ENCODE measurements at places on chromosomes 6 and 20.

GRCh38 chr6:26172608-26172968, 85.4 kb downstream of the HFE start:
- DNase-seq, result peak; percentile 17

GRCh38 chr6:37170273-37171200, 585 bp downstream of the PIM1 start:
- DNase-seq, result peak; percentile 41

DNA sequence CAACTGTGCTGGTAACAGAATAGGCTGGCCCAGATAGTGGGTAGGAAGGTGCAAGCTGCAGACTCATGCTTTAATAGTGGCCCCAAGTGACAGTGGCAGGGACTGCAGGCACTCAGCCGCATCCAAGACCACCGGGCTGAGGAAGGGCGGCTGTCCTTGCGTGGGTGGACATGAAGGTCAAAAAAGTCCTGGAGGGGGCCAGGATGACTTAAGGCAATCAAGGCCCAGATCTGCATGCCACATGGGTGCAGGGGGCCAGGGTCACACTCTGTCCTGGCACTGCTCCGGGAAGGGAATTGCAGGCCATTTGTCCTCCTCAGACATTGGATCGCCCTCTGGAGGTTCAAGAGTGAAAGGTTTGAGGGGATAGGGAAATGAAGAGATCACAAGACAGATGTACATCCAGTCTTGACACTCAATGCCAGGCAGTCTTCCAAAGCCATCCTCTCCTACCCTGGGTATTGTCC, 10.4 kb upstream of the VNN2 start:
- peak; percentile 16 for DNase-seq

DNA sequence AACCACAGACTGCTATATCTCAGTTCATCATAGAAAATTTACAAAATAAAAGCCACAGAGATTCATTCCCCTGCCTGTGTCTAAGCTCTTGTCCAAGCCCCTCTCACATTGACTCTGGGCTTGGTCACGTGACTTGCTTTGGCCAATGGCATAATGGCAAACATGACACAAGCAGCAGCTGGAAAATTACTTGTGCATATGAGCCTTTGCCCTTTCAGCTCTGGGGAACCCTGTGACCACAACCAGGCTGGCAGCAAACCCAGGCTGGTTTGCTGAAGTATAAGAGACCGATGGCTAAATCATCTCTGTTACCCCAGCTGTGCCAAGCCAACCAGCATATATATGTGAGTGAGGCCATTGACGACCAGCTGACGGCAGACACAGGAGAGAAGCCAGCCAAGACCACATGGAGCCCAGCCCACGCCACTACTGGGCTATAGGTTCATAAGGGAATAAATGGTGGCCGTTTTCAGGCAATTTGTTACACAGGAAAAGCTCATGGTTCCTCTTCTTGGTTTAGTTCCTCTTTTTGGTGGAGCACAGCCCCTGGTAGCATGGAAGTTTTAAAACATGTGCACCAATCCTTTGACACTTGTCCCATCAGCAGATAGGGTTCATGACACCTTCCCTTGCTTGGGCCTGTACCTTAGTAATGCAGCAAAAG, 31.8 kb upstream of the RSPO4 start:
- no peak for DNase-seq

DNA sequence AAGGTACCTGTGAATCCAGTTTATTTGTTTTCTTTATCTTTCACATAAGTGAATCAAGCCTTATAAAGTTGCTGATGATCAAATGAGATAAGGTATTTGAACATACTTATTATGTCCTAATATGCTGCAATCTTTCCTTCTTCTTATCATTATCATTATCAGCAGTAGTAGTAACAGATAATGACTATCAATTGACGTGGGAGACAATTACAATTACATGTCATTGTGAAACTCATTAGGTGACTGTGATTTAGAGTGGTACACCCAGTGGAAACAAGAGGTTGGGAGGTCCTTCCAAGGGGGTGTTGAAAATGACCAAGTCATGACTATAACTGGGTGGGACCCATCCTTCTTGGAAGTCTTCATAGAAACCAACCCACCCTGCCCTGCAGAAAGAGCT, 2.8 kb downstream of the CLIC5 start:
- no peak for DNase-seq

DNA sequence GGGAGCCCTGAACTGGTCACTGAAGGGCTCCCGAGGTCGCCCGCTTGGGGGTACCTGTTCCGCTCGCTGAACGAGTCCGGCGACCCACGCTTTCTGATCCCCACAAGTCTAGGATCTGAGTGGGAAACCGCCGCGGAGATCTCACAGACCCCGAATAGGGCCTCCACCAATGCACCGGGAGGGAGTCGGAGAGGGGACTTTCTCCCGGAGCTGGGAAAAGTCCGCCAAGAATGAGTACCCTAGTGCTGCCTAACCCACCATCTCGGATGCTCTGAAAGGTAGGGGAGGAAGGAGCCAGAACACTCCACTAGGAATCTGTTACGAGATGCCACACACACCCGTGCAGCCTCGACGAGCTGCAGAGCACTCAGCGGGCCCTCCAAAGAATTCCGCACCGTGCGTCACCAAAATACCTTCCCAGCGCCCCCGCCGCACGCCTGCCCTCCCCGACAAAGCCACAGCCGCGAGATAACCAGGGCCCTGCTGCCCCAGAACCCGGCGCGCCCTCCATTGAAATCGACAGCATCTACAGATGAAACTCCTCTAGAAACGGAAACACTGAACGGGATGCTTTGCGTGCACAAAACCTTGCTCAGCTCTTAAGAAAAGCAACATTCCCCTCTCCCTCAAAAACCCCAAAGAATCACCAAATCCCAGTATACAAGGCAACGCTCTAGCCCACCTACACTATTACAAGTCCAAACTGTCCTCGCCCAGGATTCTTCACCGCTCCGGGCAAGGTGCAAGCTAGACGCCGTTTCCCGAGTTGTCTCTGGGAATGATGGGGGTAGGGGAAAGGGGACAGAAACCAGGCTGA, 686 bp downstream of the COL12A1 start:
- no peak for DNase-seq

DNA sequence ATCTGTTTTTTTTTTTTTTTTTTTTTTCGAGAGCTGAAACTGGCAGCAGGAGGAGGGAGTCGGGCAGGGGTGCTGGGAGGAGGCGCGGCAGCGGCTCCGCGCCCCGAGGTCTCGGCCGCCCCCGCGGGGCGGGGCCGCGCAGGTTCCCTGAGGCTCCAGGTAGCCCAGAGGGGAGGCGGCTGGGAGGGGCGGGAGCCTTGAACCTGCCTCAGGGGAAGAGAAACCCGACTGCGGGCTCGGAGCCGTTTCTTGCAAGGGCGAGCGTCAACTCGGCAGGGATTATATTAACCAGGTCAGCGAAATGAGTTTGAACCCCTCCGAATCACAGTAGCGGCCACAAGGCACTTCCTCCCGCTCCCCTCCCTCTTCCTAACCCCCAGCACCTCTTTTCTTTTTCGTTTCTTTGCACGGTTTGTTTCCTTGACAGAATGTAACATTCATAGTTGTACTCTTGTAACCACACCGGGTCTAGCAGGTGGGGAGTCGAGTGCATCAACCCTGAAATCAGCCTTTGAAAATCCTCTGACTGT, 2.0 kb downstream of the MYB start:
- no peak for DNase-seq

DNA sequence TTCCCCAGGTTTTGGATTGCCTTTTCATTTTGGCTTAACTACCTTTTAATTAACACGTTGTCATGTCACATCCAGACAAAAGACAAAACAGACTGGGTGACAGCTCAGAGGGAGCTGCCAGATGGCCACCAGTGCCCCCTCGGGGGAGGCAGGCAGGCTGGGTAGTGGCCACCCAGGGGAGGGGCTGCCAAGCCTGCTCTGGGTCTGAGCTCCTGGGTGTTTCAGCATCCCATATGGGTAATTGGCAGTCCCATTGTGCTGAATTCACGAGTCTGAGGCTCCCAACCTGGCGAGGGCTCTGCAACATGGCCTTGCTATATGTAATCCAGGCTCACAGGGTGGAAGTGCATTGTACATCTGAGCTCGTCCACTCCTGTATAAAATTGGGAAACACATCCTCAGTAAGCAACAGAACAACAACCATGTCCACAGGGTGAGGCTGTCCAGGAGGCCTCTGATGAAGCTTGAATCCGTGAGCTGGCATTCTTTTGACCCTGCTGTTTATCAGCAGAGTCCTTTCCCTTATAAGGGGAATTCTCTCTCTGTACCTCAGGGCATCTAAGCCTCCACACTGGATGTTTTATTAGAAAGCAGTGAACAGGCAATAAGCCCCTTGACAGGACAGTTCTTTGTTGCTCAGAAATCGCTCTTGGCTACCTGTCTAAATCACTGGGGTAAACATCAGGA, 111.7 kb upstream of the SLC22A23 start:
- DNase-seq, result no peak

- DNase-seq, result peak; percentile 32
Observed at GRCh38 chr6:35600659-35601125, 88.0 kb upstream of the TULP1 start.

DNA sequence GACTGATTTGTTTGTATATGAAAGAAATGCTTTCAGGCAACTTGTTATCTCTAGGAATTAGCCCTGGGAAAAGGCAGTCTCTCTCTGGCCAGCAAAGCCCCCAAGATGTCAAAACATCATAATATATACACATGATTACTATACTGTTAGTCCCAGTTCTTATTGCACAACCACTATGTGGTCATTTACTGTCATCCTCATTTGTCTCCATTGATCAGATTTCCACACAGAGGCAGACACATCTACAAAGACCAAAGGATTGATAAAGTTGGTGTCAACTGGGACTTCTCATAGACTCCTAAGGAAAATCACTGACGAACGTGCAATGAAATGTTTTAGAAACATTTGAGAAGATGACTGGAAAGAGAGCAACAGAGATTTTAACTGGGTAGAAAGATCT, 71.9 kb upstream of the POPDC3 start:
- DNase-seq, result no peak

- DNase-seq, result peak; percentile 39
Observed at GRCh38 chr6:37514321-37514771, 14.7 kb upstream of the CCDC167 start.

DNA sequence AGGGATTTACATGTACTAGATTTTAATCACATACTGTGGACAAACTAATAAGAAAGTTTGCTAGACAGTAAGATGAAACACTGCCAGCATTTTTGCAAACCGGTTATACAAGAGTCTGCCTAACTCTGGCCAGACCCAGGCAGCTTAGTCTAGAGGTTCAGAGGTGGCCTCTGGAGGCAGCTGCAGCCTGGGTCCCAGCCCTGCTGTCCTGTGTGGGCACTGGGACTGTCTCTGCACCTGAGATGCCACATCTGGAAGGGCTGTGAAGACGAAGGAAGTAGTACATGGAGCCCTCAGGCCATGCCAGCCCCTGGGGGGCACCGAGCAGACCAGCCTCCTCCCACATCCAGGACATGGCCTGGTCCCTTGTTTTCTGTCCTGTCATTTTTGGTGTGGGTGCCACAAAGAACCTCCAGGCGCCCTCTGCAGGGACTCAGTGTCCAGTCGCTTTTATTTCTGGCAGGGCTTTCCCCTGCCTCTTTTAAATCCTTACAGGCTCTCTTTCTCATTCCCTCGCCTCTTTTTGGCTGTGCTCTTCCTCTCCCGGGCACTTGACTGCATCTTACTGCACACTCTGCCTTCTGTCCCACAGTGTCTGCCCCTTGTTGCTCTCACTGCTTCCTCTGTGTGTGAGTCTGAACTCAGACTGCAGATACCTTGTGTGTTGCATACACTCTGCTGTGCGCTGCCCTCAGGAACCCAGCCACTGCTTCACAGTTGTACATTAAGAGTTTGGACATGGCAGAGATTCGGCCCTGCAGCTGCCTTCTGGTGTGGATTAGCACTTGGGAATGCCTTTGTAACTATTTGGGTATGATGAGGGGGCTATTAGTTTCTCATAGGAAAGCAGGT, 216.7 kb downstream of the ZDHHC14 start:
- DNase-seq, result no peak

GRCh38 chr20:31606804-31607639, 1.9 kb downstream of the ID1 start:
- no peak for DNase-seq

DNA sequence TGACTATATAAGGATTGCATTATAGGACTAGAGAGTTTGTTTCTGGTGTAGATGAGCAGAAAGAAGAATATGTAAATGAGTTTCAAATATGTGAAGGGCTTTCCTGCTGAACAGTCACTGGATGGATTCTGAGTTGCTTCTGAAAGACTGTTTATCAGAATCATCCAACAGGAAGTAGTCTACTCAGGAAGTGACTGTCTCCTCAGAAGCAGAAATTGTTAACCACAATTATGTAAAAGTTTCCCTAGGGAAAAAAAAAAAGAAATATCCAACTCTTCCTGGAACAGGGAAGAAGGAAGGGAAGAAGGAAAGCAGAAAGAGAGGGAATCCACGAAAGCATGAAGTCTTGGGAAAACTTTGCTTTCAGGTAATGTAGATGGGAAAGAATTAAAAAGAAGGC, 138.9 kb downstream of the TENT5A start:
- DNase-seq, result no peak

- DNase-seq, result no peak
Observed at GRCh38 chr6:122452509-122452908, 19.1 kb downstream of the SERINC1 start.

- DNase-seq, result no peak
Observed at GRCh38 chr6:17883665-17884497, 103.6 kb downstream of the KIF13A start.

DNA sequence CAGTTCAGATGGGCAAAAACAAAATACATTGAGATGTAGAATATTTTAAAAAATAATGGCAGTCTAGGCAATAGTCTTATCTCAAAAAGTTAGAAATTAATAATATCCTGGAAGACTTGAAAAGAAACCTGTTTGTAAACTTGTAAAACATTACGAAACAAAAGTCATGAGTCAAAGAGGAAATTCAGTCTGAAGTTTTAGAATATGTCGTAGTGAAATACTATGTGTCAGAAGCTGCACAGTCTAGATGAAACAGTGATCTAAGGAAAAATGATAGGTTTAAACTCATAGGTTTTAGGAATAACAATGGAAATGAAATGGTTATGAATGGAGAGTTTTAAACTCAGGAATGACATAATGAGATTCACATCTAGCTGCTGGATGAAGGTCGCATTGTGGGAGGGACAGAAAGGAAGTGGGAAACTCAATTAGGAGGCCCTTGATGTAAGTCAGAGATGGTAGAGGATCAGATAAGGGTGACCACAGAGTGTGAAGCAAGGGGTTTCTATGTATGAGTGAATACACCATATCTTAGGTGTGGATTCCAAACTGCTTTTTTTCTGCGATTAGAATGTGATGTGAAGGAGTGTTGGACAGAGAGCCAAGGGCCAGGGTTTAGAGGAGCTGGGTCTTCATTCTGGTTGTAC, 2.8 kb downstream of the SNRPB2 start:
- no peak for DNase-seq

GRCh38 chr20:36917943-36918342, 33.6 kb downstream of the SAMHD1 start:
- no peak for DNase-seq

DNA sequence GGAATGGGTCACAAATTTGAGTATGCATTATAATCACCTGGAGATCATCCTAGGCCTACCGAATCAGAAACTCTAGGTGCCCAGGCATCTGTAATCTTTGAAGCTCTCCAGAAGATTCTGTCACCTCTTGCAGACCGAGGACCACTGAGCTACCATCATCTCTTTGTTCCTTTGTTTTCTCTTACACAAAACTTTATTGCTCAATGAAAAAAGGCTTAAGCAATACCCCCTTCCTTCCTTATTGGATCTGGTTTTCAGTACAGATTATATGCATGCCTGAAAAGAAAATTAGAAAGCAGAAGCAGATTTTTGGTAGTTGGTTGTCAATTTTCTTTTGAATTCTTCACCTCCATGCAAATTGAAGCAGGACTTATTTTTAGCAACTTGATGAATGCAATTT, 31.3 kb downstream of the STX11 start:
- no peak for DNase-seq
